ENCODE measurements at places on chromosomes 7 and 10.

DNA sequence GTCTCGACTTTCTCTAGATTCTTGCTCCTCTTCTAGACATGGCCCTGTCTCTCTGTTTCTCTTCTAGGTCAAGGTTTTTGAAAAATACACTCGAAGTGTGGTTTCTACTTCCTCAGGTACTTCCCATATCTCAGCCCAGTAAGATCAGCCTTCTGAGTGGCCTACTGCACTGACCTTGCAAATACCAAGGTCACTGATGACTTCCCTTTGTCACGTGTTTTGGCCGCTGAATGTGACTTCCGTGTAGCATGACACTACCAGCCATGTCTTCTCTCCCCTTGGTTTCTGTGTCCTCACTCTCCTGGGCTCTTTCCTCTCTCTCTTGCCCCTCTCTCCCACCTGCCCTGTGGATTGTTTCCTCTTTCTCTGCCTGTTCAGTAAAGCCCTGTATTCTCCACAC, 7.9 kb upstream of the WIPF3 start:
- DNase-seq = no peak

- DNase-seq = no peak
These were observed 592.5 kb downstream of the ARL4A start for GRCh38 chr7:13279854-13280435.

DNA sequence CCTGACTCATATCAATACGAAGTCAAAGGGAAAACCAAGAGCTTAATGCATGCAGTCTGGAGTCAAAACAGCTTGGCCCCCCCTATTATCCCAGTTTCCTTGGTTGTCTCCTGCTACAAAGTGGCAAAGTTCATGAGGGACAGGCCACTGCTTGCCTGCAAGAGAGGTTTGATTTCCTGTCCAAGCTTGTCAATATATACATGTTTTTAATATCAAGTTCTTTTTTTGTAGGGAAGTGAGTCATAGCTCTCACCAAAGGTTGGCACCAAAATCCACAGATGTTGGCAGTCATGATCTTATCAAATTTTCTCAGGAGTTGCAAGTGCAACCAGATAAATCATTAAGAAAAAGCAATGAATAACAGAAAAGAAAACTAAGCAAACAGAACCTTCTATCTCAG, 176.8 kb downstream of the COBL start:
- DNase-seq = no peak

- DNase-seq = no peak
These were observed 25.5 kb downstream of the HELLS start for GRCh38 chr10:94571081-94571480.

- no peak for DNase-seq
These were observed 3.3 kb upstream of the TSGA13 start for GRCh38 chr7:130689683-130690082.

DNA sequence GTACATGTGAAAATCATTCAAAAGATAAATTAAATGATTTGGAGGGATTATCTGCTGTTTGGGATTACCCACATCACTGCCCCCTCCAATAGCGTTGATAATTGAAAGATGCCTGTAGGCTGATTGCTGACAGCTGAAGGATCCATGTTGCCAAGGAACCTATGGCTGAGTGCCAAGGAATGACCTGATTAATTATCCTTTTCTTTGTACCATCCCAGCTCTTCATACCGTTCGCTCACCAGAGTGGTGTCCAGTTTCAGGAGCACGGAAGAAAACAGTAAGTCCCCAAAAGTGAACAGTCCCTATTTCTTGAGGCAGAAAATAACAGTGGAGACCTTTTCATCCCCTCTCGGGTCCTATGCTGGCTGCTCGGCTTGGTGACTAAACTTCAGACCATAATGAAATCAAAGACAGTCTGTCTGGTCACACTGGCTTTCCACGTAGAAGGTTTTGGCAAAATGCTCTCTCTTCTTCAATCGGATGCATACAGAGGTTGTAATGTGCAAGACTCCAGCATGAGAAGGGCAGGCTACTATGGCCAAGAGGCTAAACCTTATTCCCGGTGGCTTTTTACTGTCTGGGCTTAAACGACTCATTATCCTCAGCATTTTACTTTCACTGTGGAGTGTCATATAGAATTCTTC, 108.8 kb downstream of the SPAG6 start:
- no peak for DNase-seq

DNA sequence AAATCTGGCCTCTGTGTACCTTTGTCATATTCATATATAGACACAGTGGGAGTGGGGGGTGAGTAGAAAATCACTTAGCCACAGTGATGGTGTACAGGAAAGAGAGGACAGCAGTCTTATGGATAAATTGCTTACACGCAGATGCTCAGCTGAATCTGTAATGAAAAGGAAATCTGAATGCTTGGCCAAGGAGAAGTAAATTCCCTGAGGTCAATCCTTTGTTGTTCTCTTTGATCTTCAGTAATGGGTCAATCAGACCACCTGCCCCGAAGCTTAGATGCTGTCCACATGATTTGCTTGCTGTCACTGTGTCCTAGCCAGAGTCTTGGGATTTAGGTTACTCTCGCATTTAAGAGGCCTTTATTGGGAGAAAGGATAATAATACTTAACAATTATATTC, 18.4 kb upstream of the EPHB6 start:
- DNase-seq = no peak
